ENCODE measurements at places on chromosomes 3 and 15.

- no peak for ATAC-seq
Measured at GRCh38 chr3:4981294-4981664, 2.0 kb downstream of the BHLHE40 start.

DNA sequence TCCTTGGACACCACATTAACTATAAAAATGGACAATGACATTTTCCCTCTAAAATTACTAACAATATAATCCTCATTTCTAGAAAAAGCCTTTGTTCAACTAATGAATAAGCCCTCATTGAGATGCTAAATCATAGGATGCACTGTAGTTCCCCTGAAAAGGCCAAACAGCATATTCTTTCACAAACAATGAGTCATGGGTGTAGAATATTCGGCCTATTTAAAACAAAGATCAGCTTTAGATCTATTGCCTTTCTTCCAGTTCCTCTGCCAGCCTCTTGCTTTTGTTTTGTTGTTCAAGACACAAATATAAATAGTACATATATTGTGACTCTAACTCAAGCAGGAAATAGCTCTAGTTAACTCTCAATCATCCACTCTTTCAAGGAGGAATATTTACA is 82.5 kb downstream of the ADAM10 start:
- ATAC-seq, result peak; percentile 87

GRCh38 chr15:88242586-88243555 is 13.7 kb downstream of the NTRK3 start:
- ATAC-seq, result no peak

DNA sequence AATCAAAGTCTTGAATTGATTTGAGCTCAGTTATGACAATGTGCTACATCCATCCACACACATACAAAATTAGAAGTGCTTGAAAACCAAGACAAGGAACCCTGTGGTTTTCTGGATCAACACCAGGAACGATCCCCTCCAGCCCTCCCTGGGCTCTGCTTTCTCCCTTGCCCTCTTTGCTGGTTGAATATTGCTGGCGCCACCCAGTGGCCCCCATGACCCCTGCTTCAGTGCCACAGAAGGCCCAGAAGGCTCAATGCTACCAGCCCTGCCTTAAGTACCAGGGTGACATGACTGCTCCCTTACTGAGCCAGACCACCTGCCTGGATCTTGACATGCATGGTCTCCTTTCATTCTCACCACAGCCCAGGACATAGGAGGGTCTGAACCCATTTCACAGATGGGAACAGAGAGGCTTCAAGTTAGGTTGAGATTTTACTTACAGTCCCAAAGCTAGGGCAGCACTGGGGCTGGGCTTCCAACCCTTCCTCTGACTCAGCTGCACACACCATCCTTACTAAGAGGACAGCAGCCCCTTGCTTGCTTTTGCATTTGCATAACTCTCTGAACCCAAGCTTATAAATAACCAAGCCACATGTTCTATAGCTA is 15.0 kb downstream of the IL12A start:
- ATAC-seq, result peak; percentile 63

GRCh38 chr3:181265750-181266333 is 276.3 kb upstream of the DNAJC19 start:
- ATAC-seq, result peak; percentile 31

DNA sequence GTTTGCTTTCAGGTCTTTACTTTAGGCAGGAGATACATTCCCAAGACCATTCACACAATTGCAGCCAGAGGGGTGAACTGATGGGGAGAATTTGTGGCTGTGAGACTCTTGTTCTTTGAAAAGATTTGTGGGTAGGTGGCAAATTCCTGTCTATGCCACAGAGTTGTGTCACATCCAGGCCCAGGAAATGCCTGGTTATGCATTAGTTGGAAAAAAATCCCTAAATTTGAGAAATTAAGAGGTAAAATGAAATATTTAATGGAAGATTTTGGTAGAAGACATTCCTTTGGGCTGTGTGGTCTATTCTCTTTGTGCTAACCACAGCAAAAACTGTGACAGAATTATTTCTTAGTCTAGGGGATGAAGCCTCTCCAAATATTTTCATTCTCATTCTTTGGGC is 28.8 kb downstream of the SAMMSON start:
- ATAC-seq, result no peak

DNA sequence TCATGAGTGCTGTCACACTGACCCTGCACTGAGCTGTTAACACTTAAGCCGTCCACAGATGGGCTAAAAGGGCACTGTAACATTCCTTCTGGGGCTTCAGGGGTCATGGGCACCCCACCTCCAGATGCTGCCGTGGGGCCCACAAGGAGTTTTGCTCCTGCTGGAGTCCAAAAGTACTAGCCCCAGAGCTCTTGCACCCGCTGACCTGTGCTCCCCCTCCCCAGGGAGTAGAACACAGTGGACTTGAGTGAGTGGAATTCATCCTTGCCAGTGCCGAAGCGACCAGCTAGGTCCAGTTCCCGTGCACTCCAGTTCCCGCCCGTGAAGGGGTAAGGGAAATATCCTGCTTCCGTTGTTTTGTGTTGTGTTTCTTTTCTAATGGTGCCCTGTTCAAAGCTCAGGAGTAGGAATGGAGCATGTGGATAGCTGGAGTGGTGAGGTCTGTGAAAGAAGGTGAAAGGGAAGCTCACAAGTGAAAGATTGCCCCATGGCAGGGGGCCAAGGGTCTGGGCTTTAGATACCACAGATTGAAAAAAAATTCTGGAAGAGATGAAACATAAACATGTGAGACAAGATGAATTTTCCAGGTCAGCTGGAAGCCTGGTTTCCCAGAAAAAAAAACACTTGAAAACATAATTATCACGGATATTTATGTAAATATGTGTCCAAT is 36.6 kb downstream of the SLCO2A1 start:
- ATAC-seq, result no peak

DNA sequence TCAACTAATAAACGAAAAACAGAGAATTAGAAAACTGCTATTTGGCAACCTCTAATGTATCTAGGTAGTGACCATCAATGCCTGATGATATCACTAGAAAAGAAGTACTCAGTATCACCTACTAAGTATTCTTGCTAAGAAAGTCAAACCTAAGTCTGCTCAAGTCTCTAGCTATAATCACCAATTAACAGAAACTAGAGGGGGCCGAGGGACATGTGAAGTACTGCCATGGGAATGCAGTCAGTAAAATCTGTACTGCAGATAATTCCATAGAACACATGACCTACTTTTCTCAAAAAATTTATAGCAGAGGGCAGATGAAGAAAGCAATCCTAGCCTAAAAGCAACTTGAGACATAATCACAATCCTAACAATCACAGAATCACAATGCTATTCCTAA is 51.4 kb downstream of the CPEB1 start:
- no peak for ATAC-seq

- no peak for ATAC-seq
Measured at GRCh38 chr15:41919201-41919820, 25.5 kb upstream of the SPTBN5 start.

- no peak for ATAC-seq
Measured at GRCh38 chr3:169607949-169608348, 55.6 kb downstream of the MECOM start.

- no peak for ATAC-seq
Measured at GRCh38 chr3:18740631-18741583, 315.8 kb upstream of the SATB1 start.

DNA sequence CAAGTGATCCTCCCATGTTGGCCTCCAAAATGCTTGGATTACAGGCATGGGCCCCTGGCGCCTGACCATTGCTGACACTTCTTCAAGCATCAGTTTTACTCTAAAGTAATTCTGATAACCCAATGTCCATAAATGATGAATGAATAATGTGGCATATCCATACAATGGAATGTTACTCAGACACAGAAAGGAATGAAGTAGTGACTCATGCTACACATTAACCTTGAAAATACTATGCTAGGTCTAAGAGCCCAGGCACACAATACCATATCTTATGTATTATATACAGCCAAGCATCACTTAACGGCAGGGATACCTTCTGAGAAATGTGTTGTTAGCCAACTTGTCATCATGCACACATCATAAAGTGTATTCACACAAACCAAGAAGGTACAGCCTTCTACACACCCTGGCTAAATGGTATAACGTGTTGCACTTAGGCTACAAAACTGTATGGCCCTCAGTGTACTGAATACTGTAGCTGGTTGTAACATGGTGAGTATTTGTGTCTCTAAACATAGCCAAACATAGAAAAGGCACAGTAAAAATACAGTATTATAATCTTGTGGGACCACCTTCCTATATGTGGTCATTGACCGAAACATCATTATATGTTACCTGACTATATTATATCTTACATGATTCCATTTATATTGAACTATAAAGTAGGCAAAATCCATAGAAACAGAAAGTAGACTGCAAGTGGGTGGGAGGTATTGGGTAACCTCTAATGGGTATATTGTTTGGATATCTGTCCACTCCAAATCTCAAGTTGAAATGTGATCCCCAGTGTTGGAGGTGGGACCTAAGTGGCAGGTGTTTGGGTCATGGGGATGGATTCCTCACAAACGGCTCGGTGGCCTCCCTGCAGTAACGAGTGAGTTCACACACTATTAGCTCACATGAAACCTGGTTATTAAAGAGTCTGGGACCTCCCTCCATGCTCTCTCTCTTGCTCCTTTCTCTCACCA is 31.4 kb downstream of the MKRN2 start:
- no peak for ATAC-seq

DNA sequence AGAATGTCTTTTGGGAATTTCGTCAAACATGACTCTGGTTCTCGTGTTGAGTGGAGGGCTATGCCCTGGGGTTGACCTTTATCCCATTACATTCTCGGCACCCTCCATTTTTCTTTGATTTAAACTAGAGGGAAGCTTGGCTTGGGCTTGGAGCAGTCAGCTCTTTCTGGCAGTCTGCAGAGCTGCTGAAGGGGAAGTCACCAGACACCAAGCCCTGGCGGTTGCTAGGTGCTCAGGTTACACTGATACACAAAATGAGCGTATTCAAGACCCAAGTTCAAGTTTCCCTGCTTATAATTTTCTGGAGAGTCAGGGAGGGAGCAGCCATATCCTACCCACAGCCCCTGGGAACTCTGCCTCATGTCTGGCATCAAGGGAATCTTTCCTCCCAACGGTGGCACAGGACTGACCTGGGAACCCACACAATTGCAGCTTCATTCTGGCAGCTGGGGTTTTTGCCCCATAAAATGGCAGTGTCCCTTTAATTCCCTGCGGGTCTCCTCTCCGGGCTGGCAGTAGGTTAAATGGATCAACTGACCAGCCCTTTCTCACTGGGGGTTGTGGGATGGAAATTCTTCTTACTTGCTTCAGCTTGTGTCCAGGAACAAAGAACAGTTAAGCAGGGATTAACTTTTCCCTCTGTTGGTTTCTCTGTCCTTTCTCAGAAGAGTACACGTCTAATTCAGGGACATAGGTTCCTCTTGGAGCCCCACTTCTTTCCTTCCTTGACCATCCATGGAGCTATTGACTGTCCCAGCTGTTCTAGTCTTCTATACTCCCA is 110.0 kb upstream of the DLG1 start:
- ATAC-seq, result no peak

DNA sequence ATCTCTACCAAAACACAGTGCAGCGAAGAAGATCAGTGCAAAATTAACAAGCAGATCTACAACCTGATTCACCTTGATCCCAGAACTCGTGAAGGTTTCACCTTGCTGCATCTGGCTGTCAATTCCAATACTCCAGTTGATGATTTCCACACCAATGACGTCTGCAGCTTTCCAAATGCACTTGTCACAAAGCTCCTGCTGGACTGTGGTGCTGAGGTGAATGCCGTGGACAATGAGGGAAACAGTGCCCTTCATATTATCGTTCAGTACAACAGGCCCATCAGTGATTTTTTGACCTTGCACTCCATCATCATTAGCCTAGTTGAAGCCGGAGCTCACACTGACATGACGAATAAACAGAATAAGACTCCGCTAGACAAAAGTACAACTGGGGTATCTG is 13.2 kb downstream of the FEM1B start:
- no peak for ATAC-seq

- no peak for ATAC-seq
Measured at GRCh38 chr3:71454512-71455403, 128.8 kb downstream of the FOXP1 start.

GRCh38 chr15:81259760-81260298 is 63.1 kb downstream of the IL16 start:
- ATAC-seq, result no peak

- no peak for ATAC-seq
Measured at GRCh38 chr3:169998668-169999131, 32.1 kb downstream of the SEC62 start.

GRCh38 chr3:72633121-72633520 is 215.1 kb downstream of the SHQ1 start:
- ATAC-seq, result no peak

GRCh38 chr3:160885791-160886286 is 129.8 kb downstream of the PPM1L start:
- ATAC-seq, result peak; percentile 97

DNA sequence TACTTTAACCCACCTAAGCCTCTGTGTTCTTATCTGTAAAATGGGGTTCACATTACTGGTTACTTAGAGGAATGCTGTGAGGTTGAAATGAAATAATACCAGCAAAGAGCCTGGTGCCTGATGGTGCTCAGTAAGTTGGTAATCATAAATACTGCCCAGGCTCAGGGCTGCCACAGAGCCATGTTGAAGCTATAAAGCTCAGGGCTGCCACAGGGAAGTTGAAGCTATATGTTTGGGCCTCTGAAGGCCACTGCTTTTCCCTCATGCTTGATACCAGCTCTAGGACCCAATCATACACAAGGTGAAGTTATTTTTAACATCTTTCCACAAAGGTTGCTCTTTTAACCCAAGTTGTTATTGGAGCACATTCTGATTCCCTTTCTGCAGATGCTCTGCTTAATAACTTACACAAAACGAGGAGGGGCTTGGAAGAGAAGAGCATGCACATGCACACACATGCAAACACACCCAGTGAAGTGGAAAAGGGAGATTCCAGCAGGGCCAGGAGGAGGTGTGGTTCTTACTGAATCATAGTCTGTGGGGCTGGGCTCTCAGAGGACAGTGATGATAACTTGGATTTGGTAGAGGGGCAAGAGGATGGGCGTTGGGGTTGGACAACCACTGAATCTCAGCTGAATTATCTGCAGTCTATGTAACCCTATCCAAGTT is 17.4 kb downstream of the PARP14 start:
- ATAC-seq, result no peak

DNA sequence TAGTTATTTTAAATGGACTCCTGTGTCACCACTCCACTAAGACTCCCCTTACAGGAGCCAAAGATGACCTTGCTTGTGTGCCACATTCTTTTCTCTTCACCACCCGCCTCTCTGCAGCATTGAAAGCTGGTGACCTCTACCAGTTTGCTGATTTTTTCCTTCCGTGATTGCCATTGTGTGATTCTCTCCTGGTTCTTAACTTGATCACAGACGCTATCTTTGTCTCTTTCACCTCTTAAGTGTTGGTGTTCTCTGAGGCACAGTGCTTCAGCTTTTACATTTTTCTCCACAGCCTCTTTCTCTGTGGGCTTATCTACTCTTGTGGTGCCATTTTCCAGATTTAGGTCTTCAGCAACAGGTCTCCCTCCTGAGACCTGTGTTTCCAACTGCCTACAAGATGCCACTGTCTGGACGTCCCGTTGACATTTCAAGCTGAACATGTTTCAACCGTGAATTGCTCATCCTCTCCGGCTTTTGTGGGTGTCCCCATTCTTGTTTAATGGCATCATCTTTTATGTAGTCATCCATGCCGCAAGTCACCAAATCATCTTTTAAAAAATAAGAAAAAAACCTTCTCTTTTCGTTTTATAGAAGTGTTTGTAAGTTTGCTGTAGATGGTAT is 26.5 kb downstream of the IQGAP1 start:
- ATAC-seq, result peak; percentile 25

Measured in motor neuron (in vitro differentiated cells).